ENCODE measurements at places on chromosomes 5 and 9. TPM values are rescaled to one million over a fixed set of nuclear protein-coding genes. Genes with fewer than 3 reads are reported as not detected.

Gene DNLZ
- polyA plus RNA-seq = 19.0 TPM

Gene FIBCD1
- polyA plus RNA-seq = 5.0 TPM

Gene QRFP
- polyA plus RNA-seq = not detected

Gene C5orf58
- polyA plus RNA-seq = not detected

Gene LEAP2
- polyA plus RNA-seq = 1.6 TPM

Gene IFNB1
- polyA plus RNA-seq = not detected

Gene ANKRD34B
- polyA plus RNA-seq = not detected

Gene DELE1
- polyA plus RNA-seq = 41.2 TPM

Gene PCDHB4
- 0.03 TPM for polyA plus RNA-seq

Gene CCNO
- polyA plus RNA-seq = 4.7 TPM

Gene CACFD1
- polyA plus RNA-seq = 3.1 TPM

Gene RNF183
- not detected for polyA plus RNA-seq

Gene NXNL2
- 0.92 TPM for polyA plus RNA-seq

Gene ANAPC2
- polyA plus RNA-seq = 35.4 TPM

Gene SMIM32
- polyA plus RNA-seq = not detected

Gene RMRP
- polyA plus RNA-seq = 14.7 TPM

Gene SPATA31A6
- not detected for polyA plus RNA-seq

Gene BARX1
- 7.8 TPM for polyA plus RNA-seq

Gene GALNT12
- polyA plus RNA-seq = 3.2 TPM

All from A549 (cell line).